ENCODE measurements at places on chromosomes 5 and 9.

DNA sequence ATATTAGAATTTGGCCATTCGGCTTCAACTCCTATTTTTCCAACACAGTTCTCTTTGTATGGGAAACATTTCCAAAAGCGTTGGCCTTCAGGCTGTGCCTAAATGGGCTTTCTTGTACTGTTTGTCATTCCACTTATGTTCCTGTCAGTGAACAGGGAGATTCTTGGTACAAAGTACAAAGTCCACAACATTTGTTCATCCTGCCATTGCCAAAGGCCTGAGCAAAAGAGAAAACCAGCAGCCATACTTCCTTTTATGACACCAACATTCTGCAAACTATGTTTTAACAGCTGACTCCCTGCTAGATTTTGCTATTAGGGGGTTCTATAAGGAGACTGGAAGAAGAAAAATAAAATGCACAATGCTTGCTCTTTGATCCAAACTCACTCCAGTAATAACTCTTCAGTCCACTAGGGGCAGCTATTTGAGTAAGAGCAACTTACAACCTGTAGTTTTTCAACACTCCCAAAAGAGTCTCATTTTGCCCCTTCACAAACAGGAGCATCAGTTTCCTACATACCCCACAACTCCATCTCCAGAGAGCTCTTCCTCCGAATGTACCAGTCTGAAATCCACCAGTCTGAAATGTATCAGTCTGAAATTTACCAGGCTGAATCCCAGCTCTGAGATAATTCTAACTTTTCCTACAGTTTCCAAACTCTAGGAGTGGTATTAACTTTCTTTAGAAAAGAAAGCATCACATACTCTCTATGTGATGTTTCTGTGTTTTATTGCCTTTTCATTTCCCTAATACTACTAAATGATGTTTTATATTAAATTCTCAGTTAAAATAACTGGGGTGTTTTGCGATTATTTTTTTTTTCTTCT, 693.8 kb downstream of the DNAH5 start:
- DNase-seq = no peak

DNA sequence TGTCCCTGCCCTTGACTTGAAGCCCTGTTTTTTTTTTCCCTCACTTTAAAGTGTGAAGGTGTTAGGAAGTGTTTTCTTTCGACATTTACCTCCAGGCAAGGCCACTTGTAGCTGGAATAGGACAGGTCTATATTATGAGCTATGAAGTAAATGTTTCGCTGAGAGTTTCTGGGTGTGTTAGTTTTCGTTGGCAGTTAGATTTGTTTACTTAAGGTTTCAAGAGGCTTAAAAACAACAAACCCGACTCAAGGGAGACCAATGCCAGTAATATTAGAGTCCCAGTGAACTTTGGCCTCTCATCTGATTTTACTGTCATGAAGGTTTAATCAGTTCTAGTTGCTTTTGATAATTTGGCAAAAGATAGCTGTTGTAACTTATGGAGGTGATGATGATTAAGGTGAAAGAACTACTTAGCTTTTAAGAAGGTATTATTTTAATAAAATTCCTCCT, 25.2 kb downstream of the OCLN start:
- no peak for DNase-seq

- DNase-seq = no peak
These were observed 362.8 kb downstream of the ISL1 start for GRCh38 chr5:51746023-51746422.

DNA sequence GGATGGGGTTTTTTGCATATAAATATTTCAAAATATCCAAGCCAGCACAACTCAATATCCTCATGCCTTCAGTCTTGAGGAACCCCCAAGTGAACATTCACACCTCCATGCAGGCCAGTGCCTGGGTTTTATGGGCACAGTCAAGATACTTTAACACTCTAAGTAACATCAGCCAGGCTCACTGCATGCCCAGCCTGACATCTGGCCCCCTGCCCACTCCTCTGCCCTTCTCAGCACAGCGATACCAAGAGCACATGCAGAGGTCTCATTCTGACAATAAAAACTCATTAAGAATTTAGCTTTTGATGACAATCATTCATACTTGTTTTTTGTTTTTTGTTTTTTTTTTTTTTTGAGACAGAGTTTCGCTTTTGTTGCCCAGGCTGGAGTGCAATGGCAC, 250.0 kb downstream of the CWC27 start:
- DNase-seq = no peak

GRCh38 chr5:158875272-158875679, 224.4 kb downstream of the EBF1 start:
- no peak for DNase-seq

- no peak for DNase-seq
These were observed 1.7 kb downstream of the DBN1 start for GRCh38 chr5:177471610-177472356.

GRCh38 chr5:130666462-130666861, 498.6 kb downstream of the HINT1 start:
- DNase-seq = no peak

GRCh38 chr5:102589661-102590060, 90.9 kb upstream of the SLCO6A1 start:
- no peak for DNase-seq

- DNase-seq = no peak
These were observed 191.5 kb upstream of the GNA14 start for GRCh38 chr9:77839459-77840140.

- DNase-seq = no peak
These were observed 411.4 kb downstream of the KCTD16 start for GRCh38 chr5:144582066-144582465.

DNA sequence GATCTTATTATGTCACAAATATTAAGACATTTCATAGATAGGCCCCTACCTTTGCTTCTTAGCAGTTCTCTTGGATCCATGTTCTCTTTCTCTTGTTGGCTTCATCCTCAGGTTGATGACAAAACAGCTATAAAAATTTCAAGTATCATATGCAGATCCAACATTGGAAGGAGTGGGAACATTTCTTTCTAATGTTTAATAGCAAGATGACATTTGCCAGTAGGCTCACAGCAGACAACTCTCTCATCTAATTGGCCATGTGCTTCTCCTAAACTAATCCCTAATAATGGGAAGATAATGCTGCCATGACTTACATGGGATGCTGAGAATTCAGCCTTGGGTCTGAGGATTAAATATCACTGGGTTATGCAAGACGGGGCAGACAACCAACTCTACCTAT, 485.5 kb upstream of the SEMA6A start:
- no peak for DNase-seq

GRCh38 chr5:84299959-84300358, 84.7 kb downstream of the EDIL3 start:
- no peak for DNase-seq

DNA sequence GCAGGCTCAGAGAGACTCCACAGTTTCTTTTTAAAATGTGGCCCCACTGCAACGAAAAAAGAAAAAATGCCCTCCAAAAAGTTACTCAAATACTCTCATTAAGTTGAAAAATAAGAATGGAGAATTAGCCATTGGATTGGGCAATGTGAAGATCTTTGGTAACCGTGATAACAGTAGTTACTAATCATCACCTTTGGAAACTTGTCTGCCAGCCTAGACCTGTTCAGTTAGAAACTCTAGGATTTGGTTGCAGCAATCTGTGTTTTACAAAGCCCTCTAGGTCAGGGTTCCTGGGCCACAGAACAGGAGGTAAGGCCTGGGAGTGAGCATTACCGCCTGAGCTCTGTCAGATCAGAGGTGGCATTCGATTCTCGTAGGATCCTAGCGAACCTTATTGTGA, 34.2 kb downstream of the VPS13A start:
- DNase-seq = no peak

GRCh38 chr9:69121155-69122081, 52.7 kb upstream of the TJP2 start:
- DNase-seq = no peak

DNA sequence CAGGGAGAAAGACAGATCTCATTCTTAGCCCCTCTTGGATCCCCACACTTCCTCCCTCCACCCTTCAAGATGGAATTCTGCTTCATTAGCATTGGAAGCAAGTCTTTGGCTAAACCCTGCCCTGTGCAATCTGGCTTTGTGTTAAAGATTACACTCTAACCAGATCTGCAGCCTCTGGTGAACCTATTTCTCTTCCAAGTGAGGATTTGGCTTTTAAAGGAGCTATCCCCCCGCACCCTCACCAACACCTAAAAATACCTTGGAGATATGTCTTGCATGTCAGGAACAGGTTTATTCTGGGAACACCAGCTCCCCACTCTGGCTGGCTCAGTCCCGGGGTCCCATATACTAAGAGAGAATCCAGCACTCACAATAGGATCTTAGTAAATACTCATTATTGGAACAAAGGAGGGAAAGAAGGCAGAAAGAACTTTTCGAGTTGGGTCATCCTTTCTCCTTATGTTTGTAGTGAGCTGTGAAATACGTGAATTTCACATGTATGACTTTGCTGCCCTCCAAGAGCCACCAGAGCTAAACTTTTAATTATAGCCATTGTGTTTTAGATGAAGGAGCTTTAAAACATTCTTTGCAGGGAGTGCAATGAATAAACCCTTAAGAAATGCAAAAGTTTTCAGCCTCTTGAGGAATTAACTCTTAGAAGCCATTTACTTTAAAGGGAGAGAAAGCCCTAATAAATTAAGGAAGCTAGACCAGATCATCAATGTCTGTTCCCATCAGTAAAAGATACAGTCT, 53.7 kb upstream of the HRH2 start:
- no peak for DNase-seq

DNA sequence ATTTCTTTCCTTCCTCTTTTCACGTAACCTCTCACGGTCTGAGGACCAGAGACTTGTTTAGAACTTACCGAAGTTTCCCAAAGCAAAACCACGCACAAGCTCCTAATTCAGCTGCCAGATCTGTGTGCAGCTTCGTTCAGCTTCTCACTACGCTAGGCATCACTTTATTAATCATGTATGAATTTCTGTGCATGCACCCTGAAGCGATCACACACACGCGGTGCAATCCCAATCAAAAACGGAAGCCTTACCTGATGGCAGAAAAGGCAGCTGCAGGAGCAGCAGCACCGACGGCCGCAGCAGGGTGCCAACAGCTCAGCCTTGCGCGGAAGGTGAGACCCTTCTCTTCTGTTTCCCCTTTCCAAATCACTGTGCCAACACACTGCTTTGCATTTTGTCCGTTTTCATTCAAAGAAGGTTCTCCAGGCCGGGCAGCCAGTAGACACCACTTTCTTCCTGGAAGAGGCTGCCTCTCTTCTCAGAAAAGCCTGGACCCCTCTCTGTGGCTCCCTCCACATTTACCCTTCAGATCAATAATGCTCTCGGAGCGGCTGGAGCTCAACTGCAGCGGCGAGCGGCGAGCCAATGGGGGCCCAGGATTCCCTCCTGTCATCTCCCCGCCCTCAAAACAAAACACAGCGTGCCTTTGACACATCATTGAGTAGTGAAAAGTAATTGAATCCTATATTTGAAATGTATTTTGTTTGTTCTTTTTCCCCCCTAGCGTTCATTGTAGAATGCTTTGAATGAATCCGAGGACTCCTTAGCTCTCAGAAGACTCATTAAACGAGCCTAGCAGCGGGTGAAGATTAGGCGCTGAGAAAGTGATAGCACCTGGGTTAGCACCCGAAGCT, at the start of gene CDH12:
Gene CDH12 (minus strand): TSS at position 538 of the 854 bp plus-strand sequence.
- no peak for DNase-seq

- DNase-seq = no peak
These were observed 59.3 kb upstream of the RNU6ATAC start for GRCh38 chr9:134223591-134224122.

- DNase-seq = no peak
These were observed 19.4 kb downstream of the IPO11 start for GRCh38 chr5:62431735-62432620.

DNA sequence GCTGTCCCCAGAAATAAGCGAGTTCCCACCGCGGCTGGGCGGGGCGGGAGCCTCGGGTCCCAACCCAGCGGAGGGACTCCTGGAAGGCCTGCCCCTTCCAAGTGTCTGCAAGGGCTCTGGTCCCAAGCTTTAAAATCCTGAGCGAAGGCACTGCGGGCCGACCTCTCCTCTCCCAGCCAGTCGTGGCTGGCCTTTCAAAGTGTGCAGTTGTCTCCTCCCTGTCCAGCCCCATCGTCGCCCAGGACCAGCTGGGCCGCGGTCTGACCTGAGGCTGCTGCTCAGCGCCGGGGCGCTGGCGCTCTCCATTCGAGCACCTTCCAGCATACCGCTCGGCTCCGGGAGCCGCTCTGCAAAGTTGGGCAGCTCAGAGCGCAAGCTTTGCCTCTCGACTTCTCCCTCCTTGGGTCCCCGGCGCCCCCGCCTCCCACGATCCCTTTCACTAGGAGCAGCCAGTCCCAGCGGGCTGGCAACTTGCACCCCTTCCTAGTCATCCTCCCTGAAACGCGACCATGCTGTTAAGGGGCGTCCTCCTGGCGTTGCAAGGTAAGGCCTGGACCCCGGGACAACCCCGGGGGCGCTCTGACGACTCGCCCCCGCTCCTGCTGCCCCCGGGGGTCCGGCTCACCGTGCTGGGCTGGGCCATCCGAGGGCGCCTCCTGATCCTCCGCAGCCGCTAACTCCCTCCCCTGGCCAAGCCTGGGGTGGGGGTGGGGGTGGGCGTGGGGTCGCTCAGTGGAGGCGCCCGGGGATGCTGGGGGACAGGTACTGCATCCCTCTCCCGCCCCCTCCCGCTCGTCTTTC, at the start of gene MAMDC2:
Gene MAMDC2 (plus strand): TSS at position 160 of the 801 bp plus-strand sequence. CDS start 350 bp downstream, at position 510.
- DNase-seq = no peak

DNA sequence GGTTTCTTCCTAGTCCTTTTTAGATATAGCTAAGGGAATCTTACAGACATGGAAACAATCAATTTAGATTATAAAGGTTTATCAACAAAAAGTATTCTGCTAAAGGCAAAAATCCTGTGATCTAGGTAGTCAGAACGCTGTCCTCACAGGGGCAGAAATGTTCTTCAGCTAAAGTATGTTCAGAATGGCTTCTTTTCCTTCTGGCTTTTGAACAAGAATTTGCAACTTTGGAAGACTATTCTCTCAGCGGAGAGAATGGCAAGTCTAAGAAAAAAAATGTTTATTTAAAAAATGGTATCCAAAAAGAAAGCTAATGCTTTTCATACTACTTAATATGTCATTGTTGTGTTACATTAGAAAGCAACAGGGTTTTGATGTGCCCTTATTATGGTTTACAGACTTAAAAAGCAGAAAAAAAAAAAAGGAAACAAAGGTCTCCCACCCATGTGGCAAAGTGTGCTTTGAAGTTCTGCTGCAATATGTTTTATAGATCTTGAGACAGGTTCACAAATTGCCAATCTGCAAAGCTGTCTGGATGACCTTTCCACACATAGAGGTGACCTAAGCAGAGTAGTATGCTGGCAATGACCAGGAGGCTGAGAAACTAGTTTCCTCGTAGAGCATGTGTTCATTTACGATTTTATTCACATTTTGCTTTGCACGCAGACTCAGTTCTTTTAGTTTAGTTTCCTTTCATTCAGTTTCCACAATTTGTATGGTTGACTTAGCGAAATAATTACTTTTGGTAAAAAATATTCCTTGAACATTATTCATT, 45.1 kb upstream of the PJA2 start:
- no peak for DNase-seq

- no peak for DNase-seq
These were observed 31.4 kb downstream of the RXRA start for GRCh38 chr9:134357631-134358025.

GRCh38 chr9:16405421-16405820, 465.0 kb downstream of the BNC2 start:
- no peak for DNase-seq

- DNase-seq = no peak
These were observed 114.5 kb upstream of the NR5A1 start for GRCh38 chr9:124621371-124622328.

Data from stimulated activated CD8-positive, alpha-beta memory T cell treated with anti-CD3 and anti-CD28 coated beads, Interleukin-7, amount 100 ng/mL, for 1 hour (primary cell).